ENCODE measurements at places on chromosomes 3 and 15. TPM values are rescaled to one million over a fixed set of nuclear protein-coding genes. Genes with fewer than 3 reads are reported as not detected.

The SLC35G2 gene
- total RNA-seq, result 9.3 TPM

The HTR3E gene
- total RNA-seq, result not detected

The CCDC13 gene
- 2.7 TPM for total RNA-seq

The ZSCAN2 gene
- 25.1 TPM for total RNA-seq

The NRROS gene
- total RNA-seq, result 0.49 TPM

The CLRN1 gene
- total RNA-seq, result not detected

The C3orf33 gene
- total RNA-seq, result 10.1 TPM

The TMC3 gene
- 0.25 TPM for total RNA-seq

The B3GNT5 gene
- total RNA-seq, result 12.3 TPM

The TUSC7 gene
- total RNA-seq, result 0.25 TPM

The ZNF620 gene
- total RNA-seq, result 9.3 TPM

The PCSK6 gene
- 11.8 TPM for total RNA-seq

The ALPK3 gene
- total RNA-seq, result 0.98 TPM

The FBXL22 gene
- 0.74 TPM for total RNA-seq

The GPR171 gene
- total RNA-seq, result not detected

The BTLA gene
- 0.25 TPM for total RNA-seq

The UBE2Q2 gene
- total RNA-seq, result 50.6 TPM
